Karpas-422 (cell line): ENCODE measurements at places on chromosomes 7 and 10. TPM values are rescaled to one million over a fixed set of nuclear protein-coding genes. Genes with fewer than 3 reads are reported as not detected.

GRCh38 chr10:49407552-49408137 lies 11.8 kb upstream of the DRGX start:
- no peaks in the 10 kb centered on the region for H3K4me1 ChIP-seq
- no peaks in the 10 kb centered on the region for H3K36me3 ChIP-seq
- peak; percentile 90 for DNase-seq
- no peaks in the 10 kb centered on the region for H3K27me3 ChIP-seq
- no peak overlapping the region for H3K4me3 ChIP-seq
- H3K27ac ChIP-seq = no peak overlapping the region

The TMEM270 gene
- not detected in 2 replicates for total RNA-seq

GRCh38 chr10:36612436-36612835 lies 513.0 kb upstream of the ANKRD30A start:
- peaks cover 10% of the 10 kb centered on the region; the same call in 1 of the 2 replicates for H3K4me1 ChIP-seq
- no peaks in the 10 kb centered on the region for H3K27me3 ChIP-seq

The HOXA9 gene
- total RNA-seq = not detected in 2 replicates

The CPN1 gene
- not detected in 2 replicates for total RNA-seq

- no peak overlapping the region for H3K4me3 ChIP-seq
- no peak for DNase-seq
- no peaks in the 10 kb centered on the region for H3K4me1 ChIP-seq
- no peaks in the 10 kb centered on the region for H3K27me3 ChIP-seq
Observed at GRCh38 chr7:15525652-15526263, 36.1 kb downstream of the AGMO start.

The OR9A2 gene
- total RNA-seq = not detected in 2 replicates

DNA sequence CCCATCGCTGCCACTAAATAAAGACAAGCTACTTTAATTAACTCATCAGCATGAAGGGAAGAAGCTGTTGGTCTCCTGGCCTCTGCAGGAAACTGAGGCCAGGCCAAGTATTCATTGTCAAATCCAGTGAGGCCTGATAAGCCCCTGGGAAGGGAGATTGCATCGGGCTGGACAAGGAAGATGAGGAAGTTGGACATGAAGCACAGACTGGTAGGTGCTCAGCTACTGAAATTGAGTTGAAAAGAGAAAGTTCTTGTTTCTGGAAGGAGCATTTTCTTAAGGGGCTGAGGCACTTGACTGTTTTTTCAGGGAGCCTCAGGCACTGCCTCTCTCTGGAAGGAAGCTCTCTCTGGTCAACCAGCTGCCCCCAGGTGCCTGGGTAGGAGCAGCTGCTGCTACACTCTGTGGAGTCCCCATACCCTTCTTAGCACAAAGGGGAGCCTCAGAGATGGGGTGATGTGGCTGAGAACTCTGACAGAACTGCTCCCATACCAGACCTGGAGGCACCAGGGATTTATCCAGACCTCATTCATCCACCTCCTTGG lies 90.3 kb upstream of the IKZF1 start:
- H3K27ac ChIP-seq = no peak overlapping the region
- no peaks in the 10 kb centered on the region for H3K36me3 ChIP-seq
- H3K4me1 ChIP-seq = peaks cover 13% of the 10 kb centered on the region
- no peak for DNase-seq
- H3K27me3 ChIP-seq = no peaks in the 10 kb centered on the region

GRCh38 chr10:21263263-21263803 lies 262.1 kb downstream of the SKIDA1 start:
- no peaks in the 10 kb centered on the region for H3K36me3 ChIP-seq
- no peak for DNase-seq
- no peaks in the 10 kb centered on the region for H3K4me1 ChIP-seq

DNA sequence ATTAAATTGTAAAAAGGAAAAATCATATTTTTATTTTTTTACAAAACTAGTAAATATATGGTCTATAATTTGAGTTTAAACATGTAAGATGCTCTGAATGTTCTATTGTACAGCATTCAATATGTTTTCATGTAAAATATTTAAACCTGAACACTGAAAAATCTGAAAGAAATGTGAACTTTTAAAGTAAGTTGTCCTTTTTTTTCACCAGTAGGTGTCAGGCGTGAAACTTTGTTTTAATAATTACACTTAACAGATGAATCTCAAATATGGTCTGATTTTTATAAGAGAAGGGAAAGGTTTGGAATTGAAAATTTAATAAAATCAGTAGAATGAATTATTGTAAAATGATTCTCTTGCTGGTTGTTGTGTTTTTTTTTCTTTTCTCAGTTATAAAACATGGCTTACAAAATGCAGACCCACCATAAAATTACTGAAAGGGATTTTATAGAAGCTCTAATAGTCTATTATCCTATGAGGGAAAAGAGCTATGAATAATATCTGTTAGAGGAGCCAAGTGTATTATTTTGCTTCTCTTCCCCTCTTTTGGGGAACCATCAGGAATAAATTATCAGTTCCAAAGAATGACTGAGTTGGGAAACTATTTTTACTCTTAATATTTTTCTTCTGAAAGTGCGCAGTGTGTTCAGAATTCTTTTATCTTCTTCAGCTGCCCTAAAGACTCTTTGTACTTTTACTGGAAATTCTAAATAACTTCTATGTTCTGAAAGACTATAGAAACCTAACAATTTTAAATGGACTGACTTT lies 217.7 kb upstream of the FZD1 start:
- H3K27me3 ChIP-seq = no peaks in the 10 kb centered on the region
- peaks cover 11% of the 10 kb centered on the region for H3K4me1 ChIP-seq
- no peak overlapping the region for H3K4me3 ChIP-seq
- peak; percentile 72 for DNase-seq

The CPA2 gene
- not detected in 2 replicates for total RNA-seq

DNA sequence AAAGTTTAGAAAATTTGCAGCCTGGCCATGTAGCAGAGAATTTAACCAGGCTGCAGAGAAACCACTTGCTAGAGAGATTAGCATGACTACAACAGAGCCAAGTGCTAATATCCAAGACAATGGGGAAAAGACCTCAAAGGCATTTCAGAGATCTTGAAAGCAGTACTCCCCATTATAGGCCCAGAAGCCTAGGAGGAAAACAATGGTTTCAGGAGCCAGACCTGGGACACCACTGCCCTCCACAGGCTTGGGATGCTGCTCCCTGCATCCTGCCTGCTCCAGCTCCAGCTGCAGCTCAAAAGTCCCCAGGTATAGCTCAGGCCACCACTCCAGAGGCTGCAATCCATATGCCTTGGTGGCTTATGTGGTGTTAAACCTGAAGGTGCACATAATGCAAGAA lies 101.5 kb upstream of the TMEM72 start:
- H3K36me3 ChIP-seq = no peaks in the 10 kb centered on the region
- no peaks in the 10 kb centered on the region for H3K4me1 ChIP-seq
- no peak for DNase-seq
- no peak overlapping the region for H3K27ac ChIP-seq

DNA sequence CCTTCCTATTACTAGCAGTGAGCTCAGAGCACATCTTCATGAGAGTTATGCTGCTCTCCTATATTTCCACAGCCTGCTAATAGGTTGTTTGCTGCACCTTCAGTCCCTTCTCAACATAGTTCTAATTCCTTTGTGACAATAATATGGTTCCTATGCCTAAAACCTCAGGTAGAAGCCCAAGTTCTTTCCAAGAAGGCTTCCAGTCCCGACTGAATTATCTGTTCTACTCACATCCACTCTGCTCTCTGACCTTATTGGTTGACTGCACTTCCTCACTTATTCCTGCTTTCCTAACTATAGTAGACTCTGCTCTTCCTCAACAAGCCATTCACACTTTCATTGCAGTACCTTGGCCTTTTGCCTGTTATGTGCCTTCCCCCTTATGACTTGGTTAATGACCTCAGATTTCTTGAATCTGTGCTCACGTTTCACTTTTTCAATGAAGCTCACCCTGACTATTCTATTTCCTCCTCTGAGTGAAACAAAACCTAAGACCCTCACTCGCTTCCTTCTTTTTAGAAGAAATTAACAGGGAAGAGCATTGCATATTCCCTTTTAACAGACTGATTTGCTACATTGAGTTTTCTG lies 132.7 kb downstream of the MDFIC start:
- no peaks in the 10 kb centered on the region for H3K4me1 ChIP-seq
- H3K27me3 ChIP-seq = no peaks in the 10 kb centered on the region
- H3K36me3 ChIP-seq = no peaks in the 10 kb centered on the region
- no peak overlapping the region for H3K4me3 ChIP-seq

DNA sequence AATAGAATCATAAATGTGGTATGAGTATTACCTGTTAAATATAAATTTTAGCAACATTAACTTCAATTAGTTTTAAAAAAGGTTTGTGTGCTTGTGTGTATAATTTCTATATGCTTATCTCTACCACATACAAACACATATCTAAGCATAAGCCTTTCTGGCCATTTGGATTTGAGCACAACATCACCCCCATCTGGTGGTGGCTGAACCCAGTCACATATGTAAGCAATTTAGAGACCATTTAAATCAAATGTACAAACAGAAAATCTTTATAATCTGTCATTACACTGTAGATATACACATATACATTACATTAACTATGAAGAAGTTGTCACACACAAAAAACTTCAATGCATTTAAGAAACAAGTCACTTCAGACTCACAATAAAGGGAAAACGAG lies 31.7 kb downstream of the GPR22 start:
- H3K27ac ChIP-seq = no peak overlapping the region
- no peaks in the 10 kb centered on the region for H3K27me3 ChIP-seq
- H3K4me1 ChIP-seq = peaks cover 7% of the 10 kb centered on the region
- no peak overlapping the region for H3K4me3 ChIP-seq
- H3K36me3 ChIP-seq = no peaks in the 10 kb centered on the region

The ITGA8 gene
- total RNA-seq = not detected in 2 replicates
